ENCODE measurements at places on chromosomes 6 and 20.

GRCh38 chr20:14341801-14342200 is 4.4 kb upstream of the FLRT3 start:
- no peak for DNase-seq

GRCh38 chr6:73728548-73729205 is 32.7 kb downstream of the CD109 start:
- no peak for DNase-seq

DNA sequence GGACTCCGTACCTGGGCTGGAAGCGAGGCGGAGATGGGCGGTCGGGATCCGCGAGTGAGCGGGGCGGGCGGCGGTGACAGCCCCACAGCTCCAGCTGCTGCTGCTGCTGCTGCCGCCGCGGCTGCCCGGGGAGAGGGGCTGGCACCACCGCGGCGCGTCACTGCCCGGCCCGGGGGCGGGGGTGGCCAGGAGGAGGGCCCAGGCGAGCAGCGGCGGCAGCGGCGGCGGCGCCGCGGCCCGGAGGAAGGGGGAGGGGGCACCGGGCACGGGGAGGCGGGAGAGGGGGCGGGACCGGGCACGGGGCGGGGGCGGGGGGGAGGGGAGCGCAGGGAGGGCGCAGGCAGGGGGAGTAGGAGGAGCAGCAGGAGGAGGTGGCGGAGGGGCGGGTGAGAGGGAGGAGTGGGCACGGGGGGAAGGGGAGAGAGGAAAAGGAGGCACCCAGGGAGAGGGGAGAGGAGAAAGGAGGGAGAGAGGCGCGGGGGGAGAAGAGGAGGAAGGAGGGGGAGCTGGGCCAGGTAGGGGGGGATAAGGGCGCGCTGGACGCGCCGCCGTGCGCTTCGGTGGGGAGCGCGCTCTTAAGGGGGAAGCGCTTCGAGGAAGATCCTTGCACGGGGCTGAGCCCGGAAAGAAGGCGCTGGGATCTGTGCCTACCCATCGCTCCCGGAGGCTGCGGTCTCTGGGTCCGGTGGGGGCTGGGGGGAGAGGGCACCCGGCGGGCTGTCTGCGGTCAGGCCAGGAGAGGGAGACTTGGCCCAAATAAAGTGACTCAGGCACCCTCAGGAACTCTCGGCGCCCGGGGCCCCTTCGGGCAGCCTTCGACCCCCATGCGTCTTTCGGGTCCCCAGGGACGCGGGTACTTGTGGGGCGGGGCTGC is 101.5 kb downstream of the NOL4L start:
- DNase-seq: peak; percentile 43

DNA sequence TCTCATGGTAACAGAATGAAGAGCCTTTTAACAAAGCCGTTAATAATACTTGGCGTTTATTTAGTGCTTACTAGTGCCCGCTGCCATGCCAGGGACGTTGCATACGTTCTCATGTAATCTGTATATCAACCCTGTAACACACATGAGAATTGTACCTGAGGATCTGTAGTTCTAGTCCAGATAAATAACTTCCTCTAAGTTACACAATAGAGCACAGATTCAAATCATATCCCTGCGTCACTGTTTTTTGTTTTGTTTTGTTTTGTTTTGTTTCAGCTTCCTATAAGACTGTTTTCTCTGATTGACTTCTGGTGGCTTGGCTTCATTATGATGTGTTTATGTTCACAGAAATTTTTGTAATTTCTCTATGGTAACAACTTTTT is 553 bp downstream of the ZSCAN16 start:
- no peak for DNase-seq
